ENCODE measurements at places on chromosomes 3 and 15. TPM values are rescaled to one million over a fixed set of nuclear protein-coding genes. Genes with fewer than 3 reads are reported as not detected.

GRCh38 chr3:11568503-11569155, 75.1 kb downstream of the VGLL4 start:
- no peak for DNase-seq

GRCh38 chr3:61565569-61565968, 4.2 kb downstream of the PTPRG start:
- no peak for DNase-seq

Gene KNG1
- not detected for total RNA-seq

- peak; percentile 67 for DNase-seq
Measured at GRCh38 chr15:64092864-64093626, 593 bp downstream of the CIAO2A start.

Gene MRPL47
- 45.6 TPM for total RNA-seq

GRCh38 chr3:78724859-78725258, 1042.9 kb downstream of the ROBO1 start:
- no peak for DNase-seq

- DNase-seq, result no peak
Measured at GRCh38 chr15:60191821-60192220, 187.7 kb downstream of the FOXB1 start.
